ENCODE measurements at places on chromosomes 5 and 9.
A peak's percentile ranks its signal among the peaks of the same experiment; 100 is the strongest.

GRCh38 chr9:71218774-71219173, 97.4 kb upstream of the TRPM3 start:
- no peak for DNase-seq

- DNase-seq: no peak
Observed at GRCh38 chr5:73827106-73827450, 201.1 kb downstream of the ARHGEF28 start.

- no peak for DNase-seq
Observed at GRCh38 chr9:35549441-35549840, 55.6 kb upstream of the TESK1 start.

DNA sequence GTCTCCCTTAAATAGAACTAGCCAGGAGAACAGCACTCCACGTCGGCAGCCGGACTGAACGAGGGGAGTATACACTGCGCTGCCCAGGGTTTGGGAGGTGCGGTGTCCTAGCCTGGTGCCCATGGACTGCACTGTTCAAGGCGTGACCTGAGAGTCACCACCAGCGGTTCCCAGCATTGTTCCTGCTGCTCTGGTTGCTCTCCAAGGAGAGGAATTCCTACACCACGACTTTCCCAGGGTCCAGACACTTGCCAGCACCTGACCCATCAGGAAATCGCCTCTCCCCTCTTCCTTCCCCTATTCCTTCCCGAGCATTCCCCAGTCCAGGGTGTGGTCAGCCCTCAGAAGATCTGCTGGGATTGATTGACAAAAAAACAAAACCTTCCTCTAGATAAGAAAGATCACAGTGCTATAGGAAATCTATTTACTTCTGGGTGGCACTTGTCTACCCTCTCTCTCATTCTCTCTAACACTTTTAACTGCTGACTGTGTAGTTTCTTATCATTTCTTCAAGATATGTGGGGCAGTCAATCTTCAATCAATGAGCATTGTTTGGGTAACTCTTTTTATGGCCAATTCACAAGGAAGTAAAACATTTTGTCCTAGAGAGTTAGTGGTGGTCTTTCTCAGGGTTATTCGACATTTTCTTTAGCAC, 297.8 kb upstream of the ACTBL2 start:
- DNase-seq: no peak

- no peak for DNase-seq
Observed at GRCh38 chr5:141655020-141655419, 3.8 kb upstream of the FCHSD1 start.

DNA sequence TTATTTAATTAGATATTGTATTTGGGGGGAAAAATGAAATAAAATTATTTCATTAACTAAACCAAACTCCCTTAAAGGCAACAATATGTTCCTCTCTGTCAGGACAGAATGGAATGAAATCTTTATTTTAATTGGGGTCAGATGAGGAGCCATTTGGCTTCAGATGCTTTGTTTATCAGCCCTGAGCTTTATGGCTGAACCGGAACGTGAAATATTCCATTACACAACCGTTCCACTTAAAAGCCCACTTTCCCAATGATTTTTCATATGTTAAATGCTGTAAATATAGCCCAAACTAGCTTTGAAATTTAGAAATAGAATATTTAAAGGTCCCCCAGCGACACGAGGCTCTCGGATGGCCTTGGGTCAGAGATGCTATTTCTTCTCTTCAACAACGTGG, 149.5 kb downstream of the CRB2 start:
- no peak for DNase-seq

GRCh38 chr5:113044776-113045465, 68.3 kb downstream of the DCP2 start:
- DNase-seq: no peak

- no peak for DNase-seq
Observed at GRCh38 chr9:29332789-29333188, 1759.5 kb upstream of the C9orf72 start.

GRCh38 chr9:132602207-132602606, 19.8 kb downstream of the BARHL1 start:
- DNase-seq: no peak

- DNase-seq: no peak
Observed at GRCh38 chr9:10875752-10876151, 262.9 kb upstream of the PTPRD start.

DNA sequence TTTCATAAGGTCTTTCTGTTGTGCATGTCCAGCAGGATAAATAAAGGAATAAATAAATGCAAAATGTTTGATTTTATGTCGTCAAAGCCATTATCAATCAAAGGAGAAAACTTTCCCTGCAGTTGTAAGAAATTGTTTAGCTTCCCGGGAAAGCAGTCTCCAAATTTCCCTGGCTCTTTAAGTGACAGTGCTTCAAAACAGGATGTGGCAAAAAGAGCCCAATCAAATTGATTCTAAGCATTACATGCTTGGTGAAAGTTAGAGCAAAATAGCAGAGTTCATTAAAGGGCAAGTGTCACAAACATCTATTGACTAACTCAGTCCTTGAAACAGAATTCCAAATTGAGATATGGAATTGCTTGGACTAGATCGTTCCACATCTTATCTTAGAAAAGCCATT, 704.1 kb downstream of the PRELID2 start:
- DNase-seq: no peak

DNA sequence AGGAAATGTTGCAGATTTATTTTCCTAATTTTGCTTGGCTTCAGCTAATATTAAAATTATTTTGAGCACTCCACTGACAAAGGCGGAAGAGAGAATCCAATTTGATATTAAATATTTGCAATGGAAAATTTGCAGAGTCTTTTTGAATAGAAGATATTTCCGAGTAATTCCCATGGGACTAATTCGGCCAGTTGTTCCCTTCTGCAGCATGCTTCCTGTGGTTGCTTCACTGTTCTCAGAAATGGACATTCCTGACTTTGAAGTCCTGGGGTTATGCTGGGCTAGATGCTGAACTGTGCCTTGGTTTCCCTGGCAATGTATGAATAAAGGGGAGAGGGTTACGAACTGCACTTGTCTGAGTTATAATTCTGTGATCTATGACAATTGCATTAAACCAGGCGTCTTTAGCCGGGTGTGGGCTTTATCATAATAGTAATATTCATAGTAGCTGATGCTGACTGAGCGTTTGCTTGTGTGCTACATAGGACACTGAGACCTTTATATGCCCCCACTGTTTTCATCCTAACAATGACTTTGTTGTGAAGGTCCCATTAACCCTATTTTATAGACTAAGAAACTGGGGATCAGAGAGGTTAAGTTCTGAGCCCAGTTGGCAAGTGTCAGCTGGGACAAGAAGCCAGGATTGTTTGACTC, 114.5 kb upstream of the SPRY4 start:
- no peak for DNase-seq

DNA sequence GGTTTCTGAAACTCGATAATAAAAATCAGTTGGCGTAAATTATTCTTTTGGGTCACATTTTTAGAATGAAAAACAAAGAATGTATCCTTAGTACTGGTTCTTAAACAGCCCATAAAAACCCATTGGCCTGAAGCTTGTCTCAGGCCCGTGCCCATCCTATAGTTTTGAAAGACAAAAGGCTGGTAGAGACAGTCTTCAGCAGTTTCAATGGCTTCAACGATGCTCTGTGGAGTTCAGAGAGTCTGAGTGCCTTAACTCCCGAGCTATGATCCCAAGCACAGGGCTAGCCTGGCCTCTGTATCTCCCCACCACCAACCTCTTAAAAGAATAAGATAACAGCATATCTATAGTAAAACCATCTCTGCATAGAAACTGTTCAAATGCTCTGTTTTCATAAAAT, 595.0 kb downstream of the CDH12 start:
- no peak for DNase-seq

GRCh38 chr9:81410201-81410600, 279.1 kb downstream of the TLE1 start:
- DNase-seq: no peak

- no peak for DNase-seq
Observed at GRCh38 chr9:12141422-12141821, 551.8 kb upstream of the TYRP1 start.

GRCh38 chr5:147835386-147835798, 3.9 kb upstream of the SPINK1 start:
- DNase-seq: no peak

- DNase-seq: no peak
Observed at GRCh38 chr9:13026956-13027355, 252.1 kb downstream of the LURAP1L start.

DNA sequence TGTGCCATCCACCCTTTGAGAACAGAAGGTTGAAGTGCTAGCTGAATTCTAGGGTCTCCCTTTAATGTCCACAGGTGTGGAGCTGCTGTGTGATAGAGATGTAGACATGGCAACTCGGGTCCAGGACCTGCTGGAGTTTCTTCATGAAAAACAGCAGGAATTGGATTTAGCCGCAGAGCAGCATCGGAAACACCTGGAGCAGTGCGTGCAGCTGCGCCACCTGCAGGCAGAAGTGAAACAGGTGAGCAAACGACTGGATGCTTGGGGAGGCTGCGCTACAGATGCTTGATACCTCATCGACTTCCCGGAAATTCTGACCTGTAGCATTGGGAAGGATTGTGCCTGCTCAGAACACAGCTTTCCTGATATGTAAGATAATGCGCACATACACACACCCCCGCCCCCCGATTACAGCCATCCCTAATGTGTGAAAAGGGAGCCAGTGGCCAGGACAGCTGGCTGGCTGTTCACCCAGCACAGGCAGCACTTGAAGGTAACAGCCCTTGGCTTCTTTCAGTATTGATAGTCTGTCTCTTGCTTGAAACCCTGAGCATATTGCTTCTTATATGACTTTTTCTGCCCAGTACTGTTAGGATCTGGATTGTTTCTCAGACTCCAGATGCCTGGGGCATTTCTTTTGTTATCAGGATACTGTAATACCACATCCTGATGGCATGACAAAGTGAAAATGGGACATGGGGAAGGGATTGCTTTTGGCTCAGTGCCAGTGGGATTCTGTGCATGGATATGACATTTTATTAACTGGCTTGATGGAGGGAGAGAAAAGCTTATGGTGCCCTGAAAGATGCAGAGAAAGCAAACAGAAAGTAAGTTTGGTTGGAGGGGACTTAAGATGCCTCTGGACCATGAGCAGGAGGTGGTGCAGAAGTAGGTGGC, 216.8 kb upstream of the OTULINL start:
- peak; percentile 14 for DNase-seq

GRCh38 chr5:103260951-103261350, 2.4 kb downstream of the MACIR start:
- DNase-seq: no peak

DNA sequence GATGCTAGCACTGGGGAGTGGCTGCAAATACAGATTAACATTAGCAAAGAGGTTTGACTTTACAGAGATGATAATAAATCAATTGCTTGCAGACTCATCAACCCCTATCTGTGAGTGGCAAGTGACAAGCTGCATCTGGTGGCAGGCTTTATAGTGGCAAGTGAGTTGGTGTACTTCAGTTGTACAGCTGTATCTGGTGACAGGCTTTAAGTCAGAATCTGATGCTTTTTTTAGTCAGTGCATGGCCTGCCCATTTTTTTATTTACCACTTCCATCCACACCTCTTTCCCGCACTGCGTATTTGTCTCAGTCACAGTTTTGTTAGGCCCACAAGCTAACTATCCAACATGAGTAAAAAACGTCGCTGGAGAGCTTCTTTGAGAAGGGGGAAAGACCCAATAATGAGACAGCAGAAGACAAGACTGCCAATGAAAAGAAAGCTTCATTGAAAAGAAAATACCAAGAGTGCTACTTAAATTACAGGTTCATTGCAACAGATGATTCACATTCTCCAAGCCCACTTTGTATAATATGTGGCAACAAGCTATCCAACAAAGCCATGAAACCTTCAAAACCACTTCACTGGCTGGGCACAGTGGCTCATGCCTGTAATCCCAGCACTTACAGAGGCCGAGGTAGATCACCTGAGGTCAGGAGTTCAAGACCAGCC, 23.1 kb downstream of the ANP32B start:
- no peak for DNase-seq

- DNase-seq: no peak
Observed at GRCh38 chr9:94584555-94584954, 9.1 kb downstream of the FBP2 start.

- DNase-seq: no peak
Observed at GRCh38 chr5:151612689-151613427, 21.7 kb upstream of the FAT2 start.

DNA sequence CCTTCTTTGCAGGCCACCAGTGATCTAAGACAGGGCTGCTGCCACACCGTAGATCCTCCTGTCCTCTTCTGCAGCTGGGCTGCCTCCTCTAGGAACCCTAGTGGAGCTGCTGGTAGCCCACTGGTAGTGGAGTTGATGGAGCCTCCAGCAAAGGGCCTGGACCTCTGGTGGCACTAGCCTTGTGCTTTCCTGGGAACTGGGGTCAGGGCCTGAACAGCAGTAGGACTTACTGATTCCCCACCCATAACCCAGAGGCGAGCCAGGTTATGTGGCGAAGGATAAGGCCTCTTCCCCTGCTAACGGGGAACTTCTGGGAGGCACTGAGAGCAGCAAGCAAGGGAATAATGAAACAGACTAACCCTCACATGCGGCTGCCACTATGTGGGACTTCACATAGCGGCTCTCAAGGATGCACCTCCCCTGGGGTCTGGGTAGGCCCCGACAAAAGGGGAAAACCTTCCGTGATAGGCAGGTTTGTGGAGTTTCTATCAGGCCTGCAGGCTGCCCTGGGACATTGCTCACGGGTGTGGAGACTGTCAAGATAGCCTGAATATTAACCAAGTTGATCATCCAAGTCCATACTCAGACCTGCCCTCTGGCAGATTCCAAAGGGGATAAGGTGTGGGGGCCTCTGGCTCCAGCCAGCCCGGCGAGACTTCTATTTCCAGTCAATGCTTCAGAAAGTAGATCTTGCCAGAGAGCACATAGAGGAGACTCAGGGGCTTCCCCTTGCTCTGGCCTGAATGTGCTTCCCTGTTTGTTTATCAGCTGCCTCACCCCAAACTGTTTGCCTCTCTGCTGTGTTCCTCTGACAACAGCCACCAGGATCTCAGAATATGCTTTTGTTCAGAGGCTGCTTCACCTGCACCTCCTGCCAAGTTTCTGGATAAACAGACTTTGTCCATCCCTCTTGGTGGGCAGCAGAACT, 7.4 kb downstream of the SLC22A4 start:
- no peak for DNase-seq

DNA sequence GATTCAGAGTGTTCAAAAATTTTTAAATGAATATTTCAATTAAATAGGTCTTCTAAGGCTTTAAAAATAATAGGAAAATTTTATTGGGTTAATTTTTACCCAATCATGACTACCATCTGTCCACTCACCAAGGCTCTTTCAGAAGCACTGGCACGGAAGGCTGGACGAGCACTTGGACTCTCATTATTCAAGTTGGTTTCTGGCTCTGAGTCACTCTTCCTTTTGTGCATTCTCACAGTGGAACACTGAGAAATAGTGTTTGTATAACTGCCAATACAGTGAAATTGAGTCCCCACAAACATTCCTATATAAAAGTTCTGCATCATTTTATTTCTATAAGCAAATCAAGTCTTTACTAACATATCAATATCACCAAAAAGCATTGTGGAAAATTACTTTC, 1149.0 kb downstream of the EFNA5 start:
- no peak for DNase-seq

DNA sequence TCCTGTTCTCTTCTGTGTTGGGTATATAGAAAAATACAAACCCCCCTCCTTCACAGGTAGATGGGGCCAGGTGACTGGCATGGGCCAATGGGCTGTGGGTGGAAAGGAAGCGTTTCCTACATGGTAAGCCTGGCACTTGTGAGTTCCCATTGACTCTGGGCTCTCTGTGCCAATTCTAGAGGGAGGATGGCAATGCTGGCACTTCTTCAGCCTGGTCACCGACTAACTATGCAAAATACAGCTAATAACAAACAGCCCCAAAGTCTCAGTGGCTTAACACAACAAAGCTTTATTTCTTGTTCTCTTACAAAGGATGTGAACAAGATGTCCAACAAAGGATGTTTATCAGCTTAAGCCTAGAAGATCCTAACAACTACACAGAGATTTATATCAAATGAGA, 258.1 kb downstream of the SYK start:
- no peak for DNase-seq
